ENCODE measurements at places on chromosomes 1 and 21.

GRCh38 chr1:71463144-71463543 lies 382.3 kb upstream of the ZRANB2 start:
- DNase-seq = peak; percentile 21

DNA sequence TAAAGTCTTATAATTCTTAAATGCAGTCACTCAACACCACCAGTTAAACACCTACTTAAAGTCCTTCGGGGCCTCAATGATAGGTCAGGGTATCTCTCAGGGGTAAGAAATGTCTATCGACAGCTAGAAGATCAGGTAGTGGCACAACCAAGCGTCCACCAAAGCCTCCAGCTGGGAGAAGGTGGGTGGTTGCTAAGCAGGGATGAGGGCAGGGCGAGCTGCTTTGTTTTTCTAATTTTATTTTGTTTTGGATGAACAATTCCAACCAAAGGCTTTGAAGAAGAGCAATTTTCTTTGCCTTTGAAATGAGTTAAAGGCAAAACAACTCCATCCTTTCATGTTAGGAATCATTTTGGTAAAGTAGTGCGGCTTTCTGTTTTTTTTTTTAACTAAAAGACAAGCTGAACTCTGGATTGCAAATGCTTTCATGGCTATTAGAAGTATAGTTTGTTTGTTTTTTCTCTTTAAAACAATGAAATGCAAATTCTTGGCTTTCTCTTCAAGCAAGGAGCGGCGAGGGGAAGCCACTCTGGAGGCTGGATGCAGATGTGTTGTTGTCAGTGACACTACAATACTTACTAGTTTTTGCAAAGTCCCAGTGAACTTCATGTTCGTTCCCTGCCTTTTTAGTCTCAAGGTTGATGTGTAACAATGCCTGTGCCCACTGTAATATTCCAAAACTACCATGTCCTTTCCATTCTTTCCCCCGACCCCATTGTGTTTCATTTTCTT lies 106.0 kb downstream of the MRPS6 start:
- DNase-seq = no peak

GRCh38 chr1:233613252-233614172 lies at the start of gene KCNK1:
TSS of gene KCNK1 (plus strand) at chr1:233614106. CDS start at chr1:233614172, 66 bp downstream.
- DNase-seq = peak; percentile 84

DNA sequence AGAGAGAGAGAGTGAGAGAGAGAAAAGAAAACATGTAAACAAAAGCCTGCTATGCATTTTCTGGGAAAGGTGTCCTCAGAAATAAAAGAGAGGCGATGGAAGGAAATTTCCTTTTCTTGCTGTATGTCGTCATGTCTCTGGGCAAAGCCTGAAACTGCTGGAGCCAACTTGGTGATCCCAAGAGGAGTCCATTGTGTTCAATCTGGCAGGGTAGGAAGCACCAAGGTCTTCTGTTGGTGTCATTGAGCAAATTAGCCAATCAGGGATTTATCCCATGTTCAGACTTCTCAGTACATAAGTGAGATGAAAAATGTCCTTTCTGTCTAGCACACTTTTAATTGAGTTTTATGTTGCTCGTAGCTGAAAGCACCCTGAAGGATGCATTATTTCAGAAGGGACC lies 260.0 kb upstream of the KAZN start:
- DNase-seq = no peak

- DNase-seq = no peak
Measured at GRCh38 chr1:34749992-34750391, 4.9 kb upstream of the GJB5 start.

DNA sequence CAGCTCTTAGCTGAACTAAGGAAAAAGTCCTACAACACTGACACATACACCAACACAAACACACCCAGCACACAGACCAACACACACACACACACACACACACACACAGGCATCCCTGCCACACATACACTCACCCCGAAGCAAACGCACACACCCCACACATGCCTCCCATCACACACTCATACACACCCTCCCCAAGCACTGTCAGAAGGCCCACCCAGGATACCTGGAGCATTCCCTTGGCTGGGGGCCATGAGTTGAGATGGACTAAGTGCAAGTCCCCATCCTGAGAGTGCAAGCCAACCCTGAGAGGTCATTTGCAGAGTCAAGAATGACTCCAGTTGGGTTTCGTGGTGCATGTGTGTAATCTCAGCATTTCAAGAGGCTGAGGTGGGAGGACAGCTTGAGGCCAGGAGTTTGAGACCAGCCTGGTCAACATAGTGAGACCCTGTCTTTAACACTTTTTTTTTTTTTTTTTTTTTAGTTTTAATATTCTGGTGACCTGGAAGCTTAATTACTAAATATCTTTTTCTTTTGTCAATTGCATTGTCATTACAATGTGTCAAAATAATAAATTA lies 117.3 kb downstream of the RHOU start:
- DNase-seq = no peak

DNA sequence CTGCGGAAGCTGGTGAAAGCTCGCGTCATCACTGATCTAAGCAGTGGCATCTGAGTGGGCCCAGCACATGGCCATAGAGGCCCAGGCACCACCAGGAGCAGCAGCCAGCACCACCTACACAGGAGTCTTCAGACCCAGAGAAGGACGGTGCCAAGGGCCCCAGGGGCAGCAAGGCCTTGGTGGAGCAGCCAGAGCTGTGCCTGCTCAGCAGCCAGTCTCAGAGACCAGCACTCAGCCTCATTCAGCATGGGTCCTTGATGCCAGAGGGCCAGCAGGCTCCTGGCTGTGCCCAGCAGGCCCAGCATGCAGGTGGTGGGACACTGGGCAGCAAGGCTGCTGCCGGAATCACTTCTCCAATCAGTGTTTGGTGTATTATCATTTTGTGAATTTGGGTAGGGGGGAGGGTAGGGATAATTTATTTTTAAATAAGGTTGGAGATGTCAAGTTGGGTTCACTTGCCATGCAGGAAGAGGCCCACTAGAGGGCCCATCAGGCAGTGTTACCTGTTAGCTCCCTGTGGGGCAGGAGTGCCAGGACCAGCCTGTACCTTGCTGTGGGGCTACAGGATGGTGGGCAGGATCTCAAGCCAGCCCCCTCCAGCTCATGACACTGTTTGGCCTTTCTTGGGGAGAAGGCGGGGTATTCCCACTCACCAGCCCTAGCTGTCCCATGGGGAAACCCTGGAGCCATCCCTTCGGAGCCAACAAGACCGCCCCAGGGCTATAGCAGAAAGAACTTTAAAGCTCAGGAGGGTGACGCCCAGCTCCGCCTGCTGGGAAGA lies 3.2 kb upstream of the ARTN start:
- no peak for DNase-seq

- DNase-seq = no peak
Measured at GRCh38 chr1:161019751-161020495, 1.0 kb downstream of the F11R start.

- no peak for DNase-seq
Measured at GRCh38 chr1:94886361-94886760, 40.5 kb downstream of the CNN3 start.

DNA sequence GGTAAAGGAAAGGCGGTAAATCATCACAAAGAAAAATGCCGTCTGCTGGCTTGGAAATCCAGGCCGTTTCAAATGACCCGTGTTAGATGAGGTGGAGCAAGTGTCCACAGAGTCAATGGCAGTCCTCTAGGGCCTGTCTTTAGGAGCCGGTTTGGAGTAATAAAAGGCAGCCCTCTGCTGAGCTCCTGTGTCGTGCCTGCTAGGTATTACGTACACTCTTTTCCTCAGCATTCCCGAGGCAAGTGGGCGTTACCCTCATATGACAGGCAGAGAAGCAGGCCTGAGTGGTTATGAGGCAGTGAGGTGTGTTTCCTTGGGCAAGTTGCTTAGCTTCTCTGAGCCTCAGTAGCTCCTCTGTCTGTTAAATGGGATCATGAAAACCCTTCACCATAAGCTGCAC lies 7.7 kb downstream of the NENF start:
- no peak for DNase-seq

- no peak for DNase-seq
Measured at GRCh38 chr1:37621326-37621870, 13.3 kb downstream of the RSPO1 start.

GRCh38 chr1:3547055-3548005 lies 64.0 kb downstream of the MEGF6 start:
- no peak for DNase-seq

GRCh38 chr21:37348664-37349063 lies 17.9 kb upstream of the DYRK1A start:
- no peak for DNase-seq

DNA sequence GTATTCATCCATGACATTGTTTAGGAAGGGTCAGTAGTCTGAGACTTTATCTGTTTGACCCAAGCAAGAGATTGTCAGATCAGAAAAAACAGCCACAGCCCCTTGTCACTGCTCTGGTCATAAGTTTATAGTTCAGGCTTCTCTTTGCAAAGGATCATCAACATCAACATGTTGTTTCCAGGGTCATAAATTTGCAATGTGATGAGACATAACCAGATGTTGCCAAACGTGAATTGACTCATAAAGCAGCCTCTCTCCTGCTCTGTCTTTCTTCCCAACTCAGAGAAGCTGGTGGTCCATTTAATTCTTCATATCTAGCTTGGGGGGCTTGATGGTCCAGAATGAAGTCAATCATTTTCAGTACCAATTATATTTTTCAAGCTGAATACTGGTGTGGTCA lies 507.2 kb upstream of the PBX1 start:
- peak; percentile 5 for DNase-seq

DNA sequence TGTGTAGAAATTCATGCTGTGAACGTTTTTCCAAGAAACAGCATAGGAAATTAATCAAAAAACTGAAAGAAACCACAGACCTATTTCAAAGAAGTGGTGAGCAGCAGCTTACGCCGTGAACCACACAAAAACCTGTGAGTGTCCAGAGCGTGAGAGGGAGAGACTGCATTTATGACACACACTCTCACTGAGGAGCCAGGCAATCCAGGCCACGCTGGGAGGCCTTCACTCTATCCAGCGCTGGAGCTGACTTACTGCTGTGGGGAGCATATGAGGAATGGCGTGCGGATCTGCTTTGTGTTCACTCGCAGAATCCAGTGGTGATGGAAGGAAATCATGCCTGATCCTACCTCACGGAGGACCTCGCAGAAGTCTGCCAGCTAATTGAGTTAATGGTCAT lies 12.7 kb downstream of the ADAMTS1 start:
- no peak for DNase-seq

DNA sequence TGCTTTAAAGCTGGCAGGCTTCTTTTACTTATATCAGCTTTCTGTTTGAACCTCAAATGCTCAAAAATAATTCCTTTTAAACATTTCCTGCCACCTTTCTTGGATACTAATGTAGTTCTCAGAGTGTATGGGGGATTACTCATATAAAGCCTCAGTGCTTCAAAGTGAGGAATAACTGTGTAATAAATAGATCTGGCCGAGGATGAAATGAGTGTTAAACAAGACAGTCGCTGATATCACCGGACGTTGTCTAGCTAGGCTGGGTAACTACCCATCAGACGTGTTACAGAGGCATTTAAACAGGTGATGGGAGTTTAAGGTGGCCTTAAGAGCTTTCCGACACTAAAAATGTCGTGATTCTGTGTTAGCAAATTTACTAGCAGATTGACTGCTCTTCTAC lies 53.1 kb downstream of the VANGL2 start:
- no peak for DNase-seq

GRCh38 chr1:199138061-199138460 lies 499.2 kb downstream of the PTPRC start:
- DNase-seq = no peak

DNA sequence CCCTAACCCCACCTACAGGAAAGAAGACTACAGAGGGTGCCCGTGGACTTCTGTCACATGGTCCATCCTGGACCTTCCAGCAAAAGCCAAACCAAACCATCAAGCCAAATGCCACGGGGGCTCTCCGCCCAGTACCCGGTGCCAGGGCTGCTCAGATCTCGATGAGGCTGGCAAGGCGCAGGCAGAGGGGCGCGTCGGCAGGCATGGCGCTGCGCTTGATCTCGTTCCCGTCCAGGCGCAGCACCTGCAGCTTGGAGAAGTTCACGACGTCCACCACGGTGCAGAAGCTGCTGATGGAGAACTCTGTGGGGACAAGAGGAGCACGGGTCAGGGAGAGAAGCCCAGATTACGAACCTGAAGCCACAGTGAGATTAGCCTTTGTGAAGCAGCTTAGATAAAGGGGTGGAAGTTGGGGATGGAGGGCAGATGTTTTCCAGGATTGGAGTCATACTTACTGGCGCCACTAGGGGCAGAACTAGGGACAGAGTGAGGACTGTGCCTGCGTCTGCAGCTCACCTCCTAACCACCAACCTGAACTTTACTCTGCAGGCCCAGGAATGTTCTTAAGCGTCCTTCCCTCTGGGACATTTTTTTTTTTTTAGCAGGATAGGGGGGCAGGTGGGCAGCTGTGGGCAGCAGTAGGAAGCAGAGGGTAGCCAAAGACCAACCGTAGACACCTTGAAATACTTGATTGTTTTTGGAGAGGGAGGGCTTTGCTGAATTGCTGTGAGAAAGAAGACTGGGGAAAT lies 8.6 kb downstream of the FMOD start:
- peak; percentile 33 for DNase-seq

DNA sequence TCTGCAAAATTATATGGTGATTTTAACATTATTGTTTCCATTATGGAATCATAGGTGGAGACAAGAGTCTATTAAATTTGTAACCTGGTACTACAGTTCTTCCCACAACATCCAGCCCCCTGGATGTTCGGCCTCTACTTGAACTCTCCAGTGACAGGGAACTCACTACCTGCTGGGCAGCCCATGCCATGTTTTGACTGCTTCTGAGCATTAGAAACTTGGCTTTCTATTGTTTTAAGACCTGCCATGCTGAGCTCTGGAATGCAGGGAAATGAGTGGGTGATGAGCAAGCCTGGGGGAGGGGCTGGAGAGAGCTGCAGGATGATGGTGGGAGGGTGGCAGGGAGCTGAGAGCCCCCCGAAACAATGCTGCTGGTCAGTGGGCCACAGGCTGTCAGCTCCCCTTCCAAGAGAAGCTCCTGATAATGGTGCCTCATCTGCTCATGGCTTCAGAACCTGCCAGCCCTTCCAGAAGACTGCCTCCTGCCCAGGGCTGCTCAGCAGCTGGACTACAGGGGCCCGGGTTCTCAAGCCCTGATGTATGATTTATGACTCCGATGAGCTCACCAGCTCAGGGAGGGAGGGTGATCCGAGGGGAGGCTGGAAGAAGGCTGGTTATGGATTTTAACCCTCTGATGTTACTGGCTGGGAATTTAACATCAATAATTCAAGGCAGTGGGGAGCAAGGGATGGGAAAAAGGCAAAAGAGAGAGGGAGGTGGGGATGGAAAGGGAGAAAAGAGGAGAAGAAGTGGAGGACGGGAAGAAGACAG lies 205.0 kb downstream of the HIVEP3 start:
- peak; percentile 95 for DNase-seq

- DNase-seq = no peak
Measured at GRCh38 chr21:46151989-46152926, 3.1 kb downstream of the FTCD start.

- DNase-seq = no peak
Measured at GRCh38 chr21:45304476-45304830, 16.8 kb upstream of the POFUT2 start.

GRCh38 chr1:163130225-163130856 lies 61.2 kb downstream of the RGS4 start:
- DNase-seq = no peak
